Activated naive CD4-positive, alpha-beta T cell (primary cell): ENCODE measurements at places on chromosomes 12 and 14.

DNA sequence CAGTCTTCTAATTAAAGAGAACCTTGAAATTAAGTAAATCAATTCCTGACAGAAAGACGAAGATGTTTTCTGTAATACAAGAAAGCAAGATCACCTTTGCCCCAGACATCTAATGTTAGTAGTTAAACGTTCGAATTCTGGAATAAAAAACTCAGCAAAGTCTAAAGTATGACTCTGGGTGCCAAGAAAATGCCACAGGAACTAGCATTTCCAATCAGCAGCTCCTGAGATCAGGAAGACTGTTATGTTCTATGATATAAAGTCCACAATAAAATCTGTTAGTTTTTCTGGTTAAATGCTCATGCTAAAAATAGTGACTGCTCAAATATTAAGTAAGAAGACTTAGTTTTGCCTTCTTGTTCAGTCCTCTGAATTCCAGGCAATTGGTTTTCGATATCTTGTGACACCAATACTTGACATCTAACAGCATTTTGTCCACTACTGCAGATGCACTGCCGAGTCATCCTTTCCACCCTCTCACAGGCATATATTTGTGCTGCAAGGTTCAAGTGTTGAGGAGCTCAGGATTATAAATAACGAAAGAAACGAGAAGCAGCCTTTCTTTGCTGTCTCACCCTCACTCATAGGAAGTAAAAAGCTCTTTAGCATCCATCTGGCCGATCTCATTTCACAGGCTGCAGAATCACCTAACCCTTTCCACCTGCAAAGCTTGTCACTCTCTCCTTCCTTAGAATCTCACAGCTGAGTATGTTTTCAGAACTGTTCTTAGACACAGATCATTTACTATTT lies 32.0 kb downstream of the SSH1 start:
- no peak for DNase-seq

- DNase-seq: no peak
Observed at GRCh38 chr12:83197483-83197914, 510.8 kb downstream of the TMTC2 start.

DNA sequence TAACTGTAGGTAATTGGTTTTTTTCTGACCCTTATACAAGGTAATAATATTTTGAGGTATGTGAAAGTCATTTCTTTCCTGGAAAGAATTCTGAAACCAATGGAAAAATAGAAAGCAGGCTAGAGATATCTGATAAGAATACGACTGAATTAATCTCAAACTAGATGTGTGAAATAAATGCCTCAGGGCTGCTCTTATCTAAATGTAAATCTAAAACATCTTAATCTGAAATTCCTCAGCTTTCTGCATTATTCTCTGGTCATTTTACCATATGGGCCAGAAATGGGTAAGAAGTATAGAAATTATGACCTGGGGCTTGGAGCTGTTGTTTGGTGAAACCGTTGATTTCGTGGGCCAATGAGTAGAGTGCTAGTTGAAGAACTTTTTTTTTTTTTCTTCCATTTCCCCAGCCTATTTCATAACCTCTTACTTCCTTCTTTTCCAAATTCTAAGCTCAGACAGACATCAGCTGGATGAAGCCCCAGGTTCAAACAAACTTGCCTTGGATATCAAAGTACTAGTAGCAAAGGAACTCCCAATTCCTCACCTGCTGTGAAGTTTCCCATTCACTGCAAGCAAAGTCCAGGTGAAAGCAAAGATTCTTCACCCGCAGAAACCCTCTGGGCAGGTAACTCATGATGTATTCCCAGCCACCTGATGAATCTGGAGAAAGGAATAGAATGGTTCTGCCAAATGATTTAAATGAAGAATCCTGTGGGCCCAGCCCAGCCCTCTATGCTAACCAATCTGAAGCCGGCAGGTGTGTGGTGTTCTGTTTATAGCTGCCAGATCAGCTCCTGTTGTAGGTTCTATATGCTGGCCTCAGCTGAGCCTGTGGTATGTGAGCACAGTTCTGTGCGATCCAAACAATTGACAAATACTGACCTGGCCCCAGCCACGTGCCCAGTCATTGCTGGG lies 9.7 kb upstream of the FOS start:
- DNase-seq: no peak

GRCh38 chr12:71799106-71799505 lies 40.5 kb upstream of the TBC1D15 start:
- no peak for DNase-seq

DNA sequence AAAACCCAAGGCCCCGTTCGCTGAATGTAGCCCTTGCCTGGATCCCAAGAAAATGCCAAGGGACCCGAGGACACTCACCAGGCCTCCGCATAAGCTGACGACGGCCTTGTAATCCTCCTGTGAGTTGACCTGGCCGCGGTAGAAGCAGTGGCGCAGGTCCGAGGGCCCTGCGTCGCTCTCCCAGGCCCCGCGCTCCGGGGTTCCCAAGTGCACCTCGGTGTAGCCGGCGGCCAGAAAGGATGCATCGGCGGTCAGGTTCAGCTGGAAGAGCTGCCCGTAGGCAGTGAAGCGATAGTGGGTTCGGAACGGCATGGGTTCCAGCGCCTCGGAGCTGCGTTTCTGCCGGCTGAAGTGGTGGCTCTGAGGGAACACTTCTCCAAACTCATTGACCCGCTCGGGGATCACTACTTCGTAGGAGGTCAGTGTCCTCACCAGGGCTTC lies 1.2 kb downstream of the ADAMTS20 start:
- no peak for DNase-seq

DNA sequence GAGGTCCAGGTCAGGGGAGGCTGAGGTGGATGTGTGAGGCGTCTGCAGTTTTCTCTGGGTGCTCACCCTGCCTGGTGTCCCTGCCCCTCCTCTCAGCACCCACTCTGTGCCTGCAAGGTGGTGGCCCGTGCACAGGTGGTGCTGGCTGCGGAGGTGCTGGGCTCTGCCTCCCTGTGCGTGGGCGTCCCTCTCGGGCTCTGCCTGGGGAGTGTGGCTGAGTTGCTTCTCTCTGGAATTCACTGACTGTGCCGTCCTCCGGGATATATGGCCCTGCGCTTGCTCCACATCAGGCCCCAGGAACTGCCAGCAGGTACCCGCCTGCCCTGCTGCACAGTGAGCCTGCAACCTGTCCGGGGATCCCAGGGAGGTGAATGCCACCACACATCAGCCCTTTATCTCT lies 379.1 kb downstream of the TMEM121 start:
- no peak for DNase-seq

- no peak for DNase-seq
Observed at GRCh38 chr12:53378724-53379388, 1.1 kb upstream of the SP1 start.

DNA sequence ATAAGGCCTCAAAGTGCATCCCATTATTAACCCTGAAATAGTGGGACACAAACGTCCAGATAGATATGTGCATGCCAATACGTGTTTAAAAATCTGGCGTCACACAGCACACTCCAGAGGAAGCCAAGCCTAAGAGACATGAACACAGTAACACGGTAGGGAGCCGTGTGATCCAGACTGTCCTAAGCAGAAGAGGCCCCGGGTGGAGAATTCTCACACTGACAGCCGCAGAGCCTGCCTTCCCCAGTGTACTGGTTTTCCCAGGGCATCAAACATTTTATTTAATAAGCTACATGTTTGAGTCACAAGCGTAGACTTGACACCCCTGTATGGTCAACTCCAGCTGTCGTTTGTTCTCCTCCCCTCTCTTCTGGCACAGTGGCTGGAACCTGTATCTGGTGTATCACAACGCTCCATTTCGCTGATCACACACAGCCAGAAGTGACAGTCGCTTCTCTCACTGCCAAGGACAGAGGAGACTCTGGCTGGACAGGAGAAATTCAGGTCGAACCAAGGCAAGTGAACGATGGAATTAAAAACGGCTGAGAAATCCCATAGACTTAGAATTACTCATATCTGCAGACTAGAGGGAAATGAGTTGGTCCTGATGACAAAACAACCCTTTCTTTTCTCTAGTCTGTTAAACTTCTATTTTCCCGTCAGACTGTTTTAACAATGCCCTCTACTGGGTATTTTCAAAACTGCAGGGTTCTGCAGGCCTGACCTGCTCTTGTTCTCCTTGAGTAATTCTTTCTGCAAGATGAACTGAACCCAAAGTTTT lies 359.9 kb downstream of the RGS6 start:
- no peak for DNase-seq

DNA sequence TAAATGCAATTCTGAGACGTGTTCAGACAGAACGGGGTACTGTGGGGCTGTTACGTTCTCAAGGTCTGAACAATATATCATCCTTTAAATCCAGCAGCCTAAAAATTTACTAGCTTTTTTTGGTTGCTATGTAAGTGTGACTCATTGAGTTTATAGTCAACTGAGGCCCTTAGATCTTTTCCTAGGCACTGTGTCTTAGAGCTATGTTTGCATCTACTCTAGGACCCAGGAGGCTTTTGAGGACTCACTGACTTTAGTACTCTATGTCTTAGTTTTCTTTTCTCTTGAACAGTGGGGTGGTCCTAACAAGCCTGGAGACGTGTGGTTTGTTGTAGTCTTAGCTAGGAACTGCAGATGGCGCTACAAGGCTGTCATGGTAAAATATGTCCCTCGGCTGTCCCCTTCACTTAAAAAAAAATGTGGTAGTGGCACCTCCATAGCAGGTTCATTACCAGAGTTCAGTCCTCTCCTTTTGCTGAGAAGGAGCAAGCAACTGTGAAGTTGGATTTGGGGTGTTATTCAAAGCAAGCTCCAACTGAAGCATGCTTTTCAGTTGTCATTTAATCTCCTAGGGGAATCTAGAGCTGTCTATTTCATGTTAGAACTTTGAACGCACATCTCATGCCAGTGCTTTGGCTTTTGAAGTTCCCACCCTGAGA lies 8.7 kb upstream of the SPATS2 start:
- DNase-seq: no peak

- no peak for DNase-seq
Observed at GRCh38 chr12:81147292-81147919, 69.5 kb downstream of the ACSS3 start.

DNA sequence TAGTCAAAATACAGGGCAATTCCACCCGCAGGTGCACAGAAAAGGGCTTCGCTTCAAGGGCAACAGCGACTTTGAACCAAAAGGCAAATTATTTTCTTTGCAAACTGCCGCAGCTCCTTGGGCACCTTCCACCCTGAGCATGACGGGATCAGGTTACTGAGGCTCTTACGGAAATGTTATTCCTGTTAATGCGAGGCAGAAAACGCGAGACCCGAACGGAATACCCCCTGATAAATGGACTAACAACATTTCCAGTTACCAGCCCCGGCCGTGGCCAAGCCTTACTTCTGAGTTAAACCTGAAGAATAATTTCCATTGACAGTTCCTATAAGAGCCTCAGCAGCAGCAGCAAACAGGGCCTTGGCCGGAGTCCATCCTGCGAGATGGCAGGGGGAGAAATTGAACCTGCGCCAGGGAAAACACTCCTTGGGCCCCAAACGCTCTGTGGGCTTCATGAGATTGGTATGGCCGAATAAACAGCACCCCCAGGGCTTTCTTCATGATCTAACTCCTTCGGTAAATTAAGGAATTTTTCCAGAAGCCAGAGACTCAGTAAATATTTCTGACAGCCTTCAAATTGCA lies 70.0 kb upstream of the DICER1 start:
- DNase-seq: no peak

DNA sequence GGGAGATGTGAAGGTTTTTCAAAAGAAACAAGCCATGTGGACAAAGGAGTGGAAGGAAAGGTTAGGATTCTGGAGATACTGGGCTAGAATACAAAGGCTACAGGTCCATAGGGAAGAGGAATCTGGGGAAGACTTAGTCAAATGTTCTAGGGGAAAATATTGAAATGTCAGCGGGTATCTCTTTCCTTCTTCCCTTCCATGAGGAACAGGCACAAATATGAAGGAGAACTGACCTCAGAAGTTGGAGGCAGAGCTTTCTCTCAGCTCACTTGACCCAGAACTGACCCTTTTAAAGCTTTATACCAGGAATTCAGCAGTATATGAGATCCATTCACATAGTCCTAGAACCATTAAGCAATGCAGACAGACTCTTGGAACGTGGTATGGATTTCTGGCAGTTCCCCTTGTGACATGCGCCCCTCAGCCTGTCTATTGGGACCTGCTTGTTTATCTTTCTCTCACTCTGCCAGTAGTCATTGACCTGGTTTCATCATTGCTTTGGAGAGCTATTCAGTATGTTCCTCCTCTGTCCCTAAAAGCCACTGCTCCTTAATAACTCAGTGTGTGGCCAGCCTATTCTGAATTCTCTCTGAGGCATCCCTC lies 43.0 kb upstream of the GSG1 start:
- DNase-seq: no peak

DNA sequence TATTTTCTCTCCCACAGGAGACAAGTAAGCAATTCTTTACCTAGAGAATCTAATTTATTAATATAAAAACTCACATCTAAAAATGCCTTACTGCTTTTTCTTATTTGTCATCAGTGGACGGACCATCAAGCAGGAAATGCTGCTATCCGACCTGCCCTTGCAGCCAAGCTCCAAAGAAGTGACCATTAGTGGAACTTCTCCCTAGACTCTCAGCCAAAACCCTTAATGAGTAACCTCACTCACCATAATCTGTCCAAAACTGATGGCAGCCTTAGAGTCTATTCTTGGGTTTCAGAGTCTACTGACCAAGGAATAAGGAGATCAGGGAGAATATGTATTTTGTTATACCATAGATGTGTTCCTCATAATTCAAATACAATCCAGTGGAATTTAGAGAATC lies 60.9 kb upstream of the CFL2 start:
- no peak for DNase-seq

- DNase-seq: no peak
Observed at GRCh38 chr14:60575008-60575407, 66.1 kb downstream of the SIX6 start.

GRCh38 chr12:3329361-3329760 lies 161.6 kb upstream of the PRMT8 start:
- no peak for DNase-seq

DNA sequence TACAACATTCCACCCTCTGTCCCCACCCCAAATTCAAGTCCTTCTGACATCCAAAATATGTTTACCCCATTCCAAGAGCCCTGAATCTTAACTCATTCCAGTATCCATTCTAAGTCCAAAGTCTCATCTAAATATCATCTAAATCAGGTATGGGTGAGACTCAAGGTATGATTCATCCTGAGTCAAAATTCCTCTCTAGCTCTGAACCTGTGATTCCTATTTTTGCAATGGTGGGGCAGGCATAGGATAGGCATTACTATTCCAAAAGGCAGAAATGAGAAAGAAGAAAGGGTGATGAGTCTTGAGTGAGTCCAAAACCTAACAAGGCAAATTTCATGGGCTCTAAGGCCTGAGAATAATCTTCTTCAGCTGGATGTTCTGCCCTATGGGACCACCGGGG lies 140.3 kb upstream of the FAR2 start:
- no peak for DNase-seq

DNA sequence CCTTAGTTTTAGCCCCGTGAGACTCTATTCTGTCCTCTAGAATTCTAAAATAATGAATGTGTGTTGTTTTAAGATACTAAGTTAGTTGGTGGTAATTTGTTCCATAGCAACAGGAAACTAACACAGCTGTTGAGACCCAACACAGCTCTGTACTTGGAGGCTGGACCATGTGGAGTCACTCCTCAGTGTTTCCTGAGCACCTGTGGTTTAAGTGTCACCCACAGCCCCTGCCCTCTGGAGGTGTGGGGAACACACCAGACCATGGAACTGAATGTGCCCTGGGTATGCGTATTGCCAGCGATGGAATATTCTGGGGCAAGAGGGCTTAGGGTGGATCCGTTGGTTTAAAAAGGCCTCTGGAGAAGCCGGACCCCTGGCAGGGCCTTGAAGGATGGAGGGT lies 16.6 kb upstream of the GPR68 start:
- DNase-seq: no peak
